ENCODE measurements at places on chromosomes 1 and 21.

DNA sequence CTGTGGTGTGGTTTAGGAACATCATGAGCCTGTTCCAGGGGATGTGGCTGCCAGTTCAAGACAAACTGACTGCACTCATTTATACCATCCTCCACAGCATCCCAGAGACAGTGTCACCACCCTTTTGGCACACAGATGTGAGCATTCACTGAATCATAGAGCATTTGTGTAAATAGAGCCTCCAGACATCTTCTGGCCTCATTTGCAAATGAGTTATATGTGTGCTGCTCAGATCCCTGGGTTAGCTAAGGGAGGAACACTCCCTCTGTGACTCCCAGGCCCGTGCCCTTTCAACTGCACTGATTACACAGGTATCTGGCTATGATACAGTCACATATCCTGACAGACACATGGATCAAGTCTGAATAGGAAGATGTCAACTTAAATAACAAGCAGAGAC, 351.5 kb upstream of the PLD5 start:
- no peak for DNase-seq

GRCh38 chr1:2091611-2092604, 41.7 kb downstream of the PRKCZ start:
- no peak for DNase-seq

- no peak for DNase-seq
Measured at GRCh38 chr21:46088189-46088588, 9.7 kb upstream of the COL6A2 start.

DNA sequence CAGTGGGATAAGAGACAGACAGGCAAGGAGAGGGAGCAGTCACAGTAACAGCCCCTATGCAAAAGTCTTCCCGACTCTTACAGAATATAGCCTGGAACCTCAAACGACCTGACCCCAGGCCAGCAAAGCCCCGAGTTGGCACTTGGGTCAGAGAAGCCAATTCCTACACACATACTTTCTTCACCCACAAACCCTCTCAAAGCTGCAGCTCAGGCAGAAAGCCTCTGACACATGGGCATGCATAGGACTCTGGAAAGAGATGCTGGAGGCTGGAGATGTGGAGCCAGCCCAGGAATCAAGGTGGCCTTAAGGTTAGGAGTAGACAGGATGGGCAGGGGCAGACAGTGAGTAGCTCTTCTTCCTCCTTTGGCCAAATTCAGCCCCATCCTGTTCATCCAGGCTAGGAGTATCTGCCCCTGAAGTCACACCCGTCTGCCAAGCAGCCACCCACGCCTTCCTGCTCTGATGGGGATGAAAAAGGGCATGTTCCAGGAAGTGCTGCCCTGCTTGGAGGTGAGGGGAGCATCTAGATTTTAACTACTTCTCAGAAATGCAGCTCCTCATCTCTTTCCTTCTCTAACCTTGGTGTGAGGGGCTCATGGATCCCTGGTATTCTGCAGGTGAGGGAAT, 7.8 kb downstream of the SLC41A1 start:
- DNase-seq: no peak

DNA sequence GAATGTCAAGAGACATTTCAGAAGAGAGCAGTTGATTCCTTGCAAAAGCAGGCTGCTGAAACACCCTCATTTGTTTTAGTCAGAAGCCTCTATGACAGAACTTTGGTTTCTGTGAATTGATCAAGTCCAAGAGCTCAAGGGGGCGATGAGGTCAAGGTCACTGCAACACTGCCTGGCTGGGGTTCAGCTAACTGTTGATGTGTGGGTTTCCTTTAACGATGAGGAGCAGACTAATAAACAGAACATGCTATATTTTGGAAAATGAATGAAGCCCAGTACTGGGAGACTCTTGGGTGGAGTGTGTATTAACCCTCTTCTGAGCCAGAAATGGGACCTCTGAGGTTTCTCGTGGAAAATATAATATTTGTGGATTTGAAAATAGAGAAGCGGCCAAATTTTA, 109.3 kb downstream of the ZC3H11B start:
- DNase-seq: no peak

GRCh38 chr21:32368386-32368785, 24.4 kb downstream of the URB1 start:
- DNase-seq: peak; percentile 12

GRCh38 chr1:1165900-1166421, 7.7 kb upstream of the TTLL10 start:
- DNase-seq: no peak

- DNase-seq: no peak
Measured at GRCh38 chr1:11339346-11340232, 66.6 kb downstream of the UBIAD1 start.

GRCh38 chr1:98700228-98700627, 38.7 kb downstream of the SNX7 start:
- no peak for DNase-seq

- DNase-seq: no peak
Measured at GRCh38 chr1:15456313-15456954, at the start of gene CELA2A. CELA2A (plus strand) TSS chr1:15456732; CDS start chr1:15456754, 22 bp downstream.

DNA sequence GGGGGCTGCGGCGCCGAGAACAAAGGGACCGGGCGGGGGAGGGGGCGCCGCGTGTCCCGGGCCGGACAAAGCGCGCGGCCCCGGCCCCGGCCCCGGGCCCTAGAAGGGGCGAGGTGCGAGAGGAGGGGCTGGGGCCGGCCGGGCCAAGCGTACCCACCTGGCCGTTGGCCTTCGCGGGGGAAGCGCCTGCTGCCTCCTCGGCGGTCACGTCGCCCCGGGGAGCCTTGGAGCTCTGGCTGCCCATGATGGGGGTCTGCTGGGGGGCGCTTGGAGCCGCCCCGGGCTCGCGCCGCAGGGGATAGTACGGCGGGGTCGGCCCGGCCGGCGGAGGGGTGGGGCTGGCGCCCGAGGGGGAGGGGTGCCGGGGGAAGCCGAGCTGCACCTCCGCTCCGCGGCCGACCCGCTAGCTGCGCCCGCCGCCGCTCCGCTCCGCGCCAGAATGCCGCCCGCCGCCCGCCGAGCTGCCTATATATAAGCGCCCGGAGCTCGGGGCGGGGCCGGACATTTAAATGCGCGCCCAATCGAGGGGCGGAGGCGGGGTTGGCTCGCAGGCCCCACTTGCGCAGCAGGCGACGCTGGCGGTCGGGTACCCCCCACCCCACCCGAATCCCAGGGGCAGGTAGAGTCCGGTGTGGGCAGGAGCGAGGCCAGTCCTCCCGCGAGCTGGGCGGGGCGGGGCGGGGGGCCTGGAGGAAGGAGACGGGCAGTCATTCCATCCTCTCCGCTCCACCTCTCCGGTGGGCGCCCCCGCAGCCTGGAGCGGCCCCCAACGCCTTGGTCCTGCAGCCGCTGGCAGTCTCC, at the start of gene MARCKSL1:
Gene MARCKSL1, minus strand, starts transcription at position 444 of the 801 bp plus-strand sequence. Its CDS starts 200 bp downstream, at position 244.
- peak; percentile 86 for DNase-seq

DNA sequence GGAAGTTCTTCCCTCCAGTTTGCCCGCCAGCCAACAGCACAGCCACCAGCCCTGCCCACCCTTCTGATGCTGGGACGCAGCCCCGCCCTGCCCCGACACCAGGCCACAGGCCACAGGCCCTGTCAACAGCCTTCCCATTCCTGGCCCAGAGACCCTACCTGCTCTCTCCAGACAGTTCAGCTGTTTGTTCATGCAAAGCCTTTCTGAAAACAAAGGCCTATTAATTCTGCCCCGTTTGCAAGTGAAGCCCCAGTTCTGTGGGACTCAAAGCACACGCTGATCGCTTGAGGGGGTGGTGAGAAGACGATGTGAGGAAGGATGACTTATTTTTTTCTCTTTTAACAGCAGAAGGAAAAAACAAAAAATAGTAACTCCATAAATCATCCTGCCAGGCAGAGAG, 55.4 kb upstream of the KIF26B start:
- peak; percentile 19 for DNase-seq

DNA sequence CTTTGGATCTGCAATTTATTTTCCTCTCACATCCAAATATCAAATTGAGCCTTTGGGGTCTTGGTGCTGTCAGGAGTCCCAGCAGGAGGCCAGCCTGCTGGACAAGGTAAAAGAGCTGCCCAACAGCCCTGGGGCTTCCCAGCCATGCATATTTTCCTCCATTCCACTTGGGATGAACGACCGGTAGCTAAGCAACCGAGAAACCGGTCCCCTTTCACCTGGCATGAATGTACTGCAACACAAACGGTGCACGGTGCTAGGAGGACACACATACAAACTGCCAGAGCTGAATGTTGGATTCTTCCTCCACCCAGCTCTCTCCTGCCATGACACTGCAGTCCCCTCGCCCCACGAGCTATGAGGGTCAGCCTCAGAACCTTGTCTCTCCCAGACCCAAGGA, 42.7 kb downstream of the BCAR3 start:
- no peak for DNase-seq

GRCh38 chr1:218886101-218886871, 287.4 kb upstream of the LYPLAL1 start:
- peak; percentile 17 for DNase-seq

DNA sequence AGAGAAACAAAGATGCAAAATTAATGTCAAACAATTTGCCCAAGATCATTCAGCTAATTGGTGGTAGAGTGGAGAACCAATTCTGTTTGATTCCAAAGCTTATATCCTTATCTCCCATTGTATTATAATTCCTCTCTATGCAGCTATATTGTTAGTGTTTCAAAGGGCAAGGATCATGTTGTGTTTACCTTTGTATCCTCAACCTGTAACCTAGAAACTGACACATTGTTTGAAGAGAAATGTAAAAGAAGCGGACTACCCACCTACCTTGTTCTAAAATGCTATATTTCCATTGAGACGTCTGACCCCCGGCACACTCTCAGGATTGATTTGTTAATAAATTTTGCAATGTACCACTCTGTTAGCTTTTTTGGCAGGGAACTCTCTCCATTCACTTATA, 9.3 kb downstream of the RAVER2 start:
- DNase-seq: no peak

- no peak for DNase-seq
Measured at GRCh38 chr1:156584813-156585212, 5.3 kb downstream of the TTC24 start.

GRCh38 chr1:245870698-245871097, 636.4 kb downstream of the SMYD3 start:
- no peak for DNase-seq

GRCh38 chr1:200035397-200035955, 8.0 kb downstream of the NR5A2 start:
- DNase-seq: no peak

GRCh38 chr1:241640149-241640866, at the start of the genes CHML and OPN3:
CHML (minus strand) TSS chr1:241640369; CDS start chr1:241635766, 4,603 bp downstream.
OPN3 (minus strand) TSS chr1:241640369; CDS start chr1:241640254, 115 bp downstream.
- DNase-seq: peak; percentile 94

- no peak for DNase-seq
Measured at GRCh38 chr1:162137179-162137960, 67.9 kb downstream of the NOS1AP start.

DNA sequence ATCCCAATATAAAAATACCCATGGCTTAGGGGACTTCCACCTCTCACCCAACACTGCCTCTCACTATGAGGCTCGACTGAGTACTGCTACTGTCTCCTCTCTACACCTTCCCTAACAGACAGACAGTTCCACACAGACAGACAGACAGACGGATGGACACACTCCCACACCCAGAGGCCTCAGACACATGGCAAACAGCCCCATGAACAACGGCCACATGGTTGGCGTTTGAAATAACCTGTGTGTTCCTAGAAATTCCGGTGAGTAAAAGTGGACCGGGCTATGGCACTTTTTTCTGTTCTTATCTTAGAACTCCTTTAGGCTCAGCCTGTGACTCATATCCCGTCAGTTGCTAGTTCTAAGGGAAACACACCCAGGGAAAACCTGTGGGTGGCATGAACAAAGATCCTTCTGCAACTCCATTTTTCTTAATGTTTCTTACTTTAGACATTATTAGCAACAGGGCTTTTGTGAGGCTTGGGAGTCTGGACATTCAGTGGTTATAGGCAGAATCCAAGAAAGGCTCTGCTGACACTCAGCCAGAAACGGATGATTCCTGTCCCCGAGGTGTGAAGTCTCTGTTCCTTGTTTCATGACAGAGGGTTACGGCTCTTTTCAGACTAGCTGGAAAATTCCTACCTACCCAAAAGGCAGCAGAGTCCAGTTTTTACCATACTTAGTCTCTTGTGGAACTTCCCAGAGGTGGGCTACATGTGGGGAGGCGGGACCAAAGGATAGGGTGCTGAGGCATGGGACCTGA, 90.5 kb upstream of the TLR5 start:
- DNase-seq: peak; percentile 67

DNA sequence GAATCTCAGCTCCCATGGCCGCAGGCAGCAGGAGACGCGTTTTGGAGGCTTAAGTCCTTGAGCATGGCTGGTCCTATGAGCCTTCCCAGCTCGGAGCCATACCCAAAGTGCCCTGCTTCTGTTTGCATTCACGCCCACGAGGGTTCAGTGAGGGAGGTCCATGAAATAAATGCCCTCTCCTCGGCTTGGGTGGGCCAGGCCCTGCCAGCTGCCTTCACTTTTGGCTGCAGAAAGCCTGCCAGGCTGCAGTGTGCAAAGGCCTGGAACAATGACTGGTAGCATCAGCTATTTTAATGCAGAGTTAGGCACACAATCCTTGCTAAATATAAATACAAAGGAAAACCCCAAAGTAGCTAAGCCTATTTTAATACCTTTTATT, 49.4 kb downstream of the H3-3A start:
- no peak for DNase-seq

GRCh38 chr1:23370330-23370708, 683 bp upstream of the ZNF436 start:
- DNase-seq: no peak

DNA sequence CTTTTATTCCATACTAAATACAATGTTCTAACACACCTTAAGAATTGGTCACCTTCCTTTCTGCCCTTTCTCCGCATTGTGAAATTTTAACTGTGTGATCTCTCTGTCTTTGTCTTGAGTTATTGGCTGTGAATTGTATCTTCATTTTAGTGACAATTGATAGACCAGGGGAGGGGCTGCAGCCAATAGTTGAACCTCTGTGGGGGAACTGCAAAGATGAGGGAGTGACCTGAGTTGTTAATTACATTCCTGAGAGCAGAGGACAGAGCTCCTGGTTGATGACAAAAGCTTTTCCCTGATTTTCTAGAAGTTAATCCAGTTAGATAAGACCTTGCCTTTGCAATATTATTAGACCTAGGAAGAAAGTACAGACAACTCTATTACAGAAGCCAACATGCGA, 1535.7 kb downstream of the BRINP3 start:
- DNase-seq: no peak

GRCh38 chr1:11308699-11309224, 35.8 kb downstream of the UBIAD1 start:
- no peak for DNase-seq

DNA sequence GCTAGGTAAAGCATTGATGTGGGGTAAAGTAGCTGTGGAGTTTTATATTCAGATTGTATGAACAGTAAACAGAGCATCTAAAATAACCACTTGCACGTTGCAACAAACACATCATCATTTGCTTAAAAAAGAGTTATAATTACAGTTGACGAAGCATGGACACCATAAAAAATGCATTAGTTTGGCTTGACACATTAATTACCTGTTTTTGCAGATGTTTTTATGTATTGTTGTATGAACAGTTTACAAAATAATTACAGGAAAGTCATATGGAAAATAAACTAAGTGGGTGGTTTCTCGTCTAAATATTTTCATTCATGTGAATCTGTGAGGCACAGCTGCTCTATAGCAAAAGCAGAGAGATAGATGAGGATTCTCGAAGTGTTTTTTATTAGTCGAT, 108.3 kb downstream of the RPS6KC1 start:
- no peak for DNase-seq
